ENCODE measurements at places on chromosomes 7 and 10. TPM values are rescaled to one million over a fixed set of nuclear protein-coding genes. Genes with fewer than 3 reads are reported as not detected.

The PNLIPRP1 gene
- not detected for total RNA-seq

The CYP2W1 gene
- total RNA-seq, result not detected

The HMX2 gene
- not detected for total RNA-seq

The ADAM12 gene
- 0.14 TPM for total RNA-seq

The SPDYE8 gene
- total RNA-seq, result not detected

The IGFBP1 gene
- not detected for total RNA-seq

The INTS1 gene
- total RNA-seq, result 76.7 TPM

The SCRN1 gene
- total RNA-seq, result 0.86 TPM

The LOXL4 gene
- total RNA-seq, result not detected

The IL2RA gene
- 239 TPM for total RNA-seq

The NDUFB8 gene
- 277 TPM for total RNA-seq

The GJC3 gene
- total RNA-seq, result 0.16 TPM

The CTNNA3 gene
- not detected for total RNA-seq

The C10orf67 gene
- not detected for total RNA-seq

The DNAJC12 gene
- total RNA-seq, result 3.7 TPM

The MUC12 gene
- total RNA-seq, result 0.48 TPM
